ENCODE measurements at places on chromosomes 13 and 19. TPM values are rescaled to one million over a fixed set of nuclear protein-coding genes. Genes with fewer than 3 reads are reported as not detected.

DNA sequence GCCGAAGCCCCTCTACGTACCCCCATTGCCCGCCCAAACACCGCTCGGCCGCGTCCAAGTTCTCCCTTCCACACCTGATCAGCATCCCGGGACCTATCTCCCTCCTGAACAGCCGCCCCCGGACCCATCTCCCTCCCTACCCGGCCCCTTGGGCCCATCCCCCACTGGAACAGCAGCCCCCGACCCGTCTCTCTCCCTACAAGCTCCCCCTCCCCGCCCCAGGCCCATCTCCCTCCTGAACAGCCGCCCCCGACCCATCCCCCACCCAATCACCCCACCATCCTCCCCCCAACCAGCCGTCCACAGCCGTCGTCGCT lies 610 bp downstream of the ZSCAN1 start:
- no peak for DNase-seq

GRCh38 chr19:32702010-32702409 lies 10.4 kb downstream of the NUDT19 start:
- DNase-seq = no peak

DNA sequence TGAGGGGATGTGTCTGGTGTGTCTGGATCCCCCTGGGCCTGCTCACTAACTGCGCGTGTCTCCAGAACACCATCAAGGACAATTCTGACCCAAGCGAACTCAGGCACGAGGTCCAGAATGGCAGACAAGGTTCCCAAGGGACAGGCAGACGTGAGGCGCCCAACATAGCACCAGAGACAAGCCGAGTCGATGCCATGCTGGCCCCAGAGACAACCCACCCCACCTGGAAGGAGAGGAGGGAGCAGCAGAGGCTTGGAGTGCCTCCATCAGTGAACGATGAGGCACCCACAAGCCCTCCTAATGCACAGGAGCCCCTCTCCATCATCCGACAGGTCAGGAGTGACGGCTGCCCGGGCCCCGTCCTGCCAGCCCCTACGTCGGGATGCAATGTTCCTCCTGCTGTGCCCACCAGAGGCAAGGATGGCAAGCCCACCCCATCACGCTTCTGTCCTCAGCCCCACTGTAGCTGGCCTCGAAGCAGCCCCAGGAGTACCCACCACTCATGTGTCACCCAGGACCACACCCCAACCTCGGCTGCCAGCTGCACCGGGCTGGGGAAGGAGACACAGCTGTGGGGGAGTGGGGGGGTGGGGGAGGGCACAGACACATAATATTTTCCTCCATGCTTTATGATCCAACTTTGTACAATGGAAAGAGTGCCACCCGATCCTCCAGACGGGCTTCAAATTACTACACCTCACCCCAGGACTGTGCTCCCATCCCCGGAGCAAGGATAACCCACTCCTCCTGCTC lies 11.8 kb downstream of the AP3D1 start:
- no peak for DNase-seq

GRCh38 chr13:27678306-27679040 lies 56.8 kb downstream of the POLR1D start:
- DNase-seq = no peak

DNA sequence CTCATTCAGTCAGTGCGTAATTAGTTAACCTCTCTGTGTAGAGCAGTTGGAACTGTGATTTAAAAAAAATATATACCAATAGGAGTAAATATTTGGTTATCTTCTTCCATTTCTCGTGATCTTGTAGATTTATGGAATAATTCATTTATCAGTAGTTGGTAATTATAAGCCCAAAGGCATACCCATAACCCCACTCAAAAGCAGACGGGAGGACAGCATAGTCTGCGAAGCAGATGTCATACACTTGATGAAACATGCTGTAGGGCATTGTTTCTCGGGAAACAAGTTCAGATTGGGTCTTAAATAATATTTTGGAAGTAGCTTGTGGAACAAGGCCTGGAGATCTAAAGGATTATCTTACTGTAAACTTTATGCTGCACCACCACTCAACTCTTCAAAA lies 119.7 kb downstream of the FRY start:
- DNase-seq = no peak

- DNase-seq = no peak
These were observed 409 bp downstream of the FOSB start for GRCh38 chr19:45468159-45468651.

- no peak for DNase-seq
These were observed 211.9 kb downstream of the ZNF536 start for GRCh38 chr19:30584090-30584489.

DNA sequence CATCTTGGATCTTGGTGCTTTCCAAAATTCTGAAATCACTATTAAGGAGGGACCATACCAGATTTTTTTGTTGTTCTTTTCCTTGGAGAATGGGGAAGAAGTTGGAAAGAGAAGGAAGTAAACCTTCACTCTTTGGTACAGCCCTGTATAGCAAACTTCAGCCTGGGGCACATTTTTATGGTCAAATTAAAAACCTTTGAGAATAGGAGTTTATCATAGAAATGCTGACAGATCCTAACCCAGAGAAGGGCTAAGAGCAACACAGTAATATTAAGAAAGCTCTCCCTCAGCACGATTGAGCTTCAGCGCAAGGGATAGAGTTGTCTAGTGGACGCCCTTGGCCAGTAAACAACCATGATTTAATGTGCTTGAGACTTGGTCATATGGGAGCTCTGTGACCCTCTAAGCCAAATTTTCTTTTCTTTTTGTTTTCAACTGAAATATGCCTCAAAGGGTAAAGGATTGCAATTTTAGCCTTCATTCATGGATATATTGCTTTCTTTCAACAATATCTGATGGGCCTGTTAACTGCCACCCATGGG lies 294.3 kb upstream of the MAB21L1 start:
- no peak for DNase-seq

DNA sequence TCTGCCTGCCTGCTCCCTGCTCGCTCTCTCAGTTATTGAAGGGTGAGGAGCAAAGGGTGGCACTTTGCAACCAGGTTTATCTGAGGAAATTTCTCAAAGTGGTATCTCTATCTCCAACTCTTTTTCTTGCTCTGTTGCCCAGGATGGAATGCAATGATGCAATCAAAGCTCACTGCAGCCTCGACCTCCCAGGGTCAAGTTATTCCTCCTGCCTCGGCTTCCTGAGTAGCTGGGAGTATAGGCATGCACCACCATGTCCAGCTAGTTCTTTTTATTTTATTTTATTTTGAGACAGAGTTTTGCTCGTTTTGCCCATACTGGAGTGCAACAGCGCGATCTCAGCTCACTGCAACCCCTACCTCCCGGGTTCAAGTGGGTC lies 4.9 kb downstream of the ACTMAP start:
- DNase-seq = no peak

GRCh38 chr19:29303069-29303718 lies 90.2 kb upstream of the UQCRFS1 start:
- no peak for DNase-seq

DNA sequence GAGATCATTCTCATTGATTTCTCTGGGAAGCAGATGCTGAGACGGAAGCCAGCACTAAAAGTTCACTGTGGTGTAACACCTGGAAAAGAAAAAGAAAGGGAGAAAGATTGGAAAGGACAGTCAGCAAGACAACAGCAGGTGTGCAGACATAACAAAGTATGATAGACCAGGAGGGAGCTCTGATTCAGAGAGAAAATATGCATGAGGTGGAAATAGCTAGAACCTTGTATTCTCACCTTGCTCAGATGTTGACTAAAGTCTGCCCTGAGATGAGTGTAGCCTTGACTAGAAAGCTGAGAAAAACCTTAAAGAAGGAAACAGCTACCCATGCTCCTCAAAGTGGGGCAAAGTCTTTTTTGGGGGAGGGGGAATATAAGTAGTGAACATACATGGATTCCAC lies 1711.8 kb downstream of the EFNB2 start:
- no peak for DNase-seq

GRCh38 chr19:815775-816499 lies 5.8 kb downstream of the PLPPR3 start:
- DNase-seq = no peak

DNA sequence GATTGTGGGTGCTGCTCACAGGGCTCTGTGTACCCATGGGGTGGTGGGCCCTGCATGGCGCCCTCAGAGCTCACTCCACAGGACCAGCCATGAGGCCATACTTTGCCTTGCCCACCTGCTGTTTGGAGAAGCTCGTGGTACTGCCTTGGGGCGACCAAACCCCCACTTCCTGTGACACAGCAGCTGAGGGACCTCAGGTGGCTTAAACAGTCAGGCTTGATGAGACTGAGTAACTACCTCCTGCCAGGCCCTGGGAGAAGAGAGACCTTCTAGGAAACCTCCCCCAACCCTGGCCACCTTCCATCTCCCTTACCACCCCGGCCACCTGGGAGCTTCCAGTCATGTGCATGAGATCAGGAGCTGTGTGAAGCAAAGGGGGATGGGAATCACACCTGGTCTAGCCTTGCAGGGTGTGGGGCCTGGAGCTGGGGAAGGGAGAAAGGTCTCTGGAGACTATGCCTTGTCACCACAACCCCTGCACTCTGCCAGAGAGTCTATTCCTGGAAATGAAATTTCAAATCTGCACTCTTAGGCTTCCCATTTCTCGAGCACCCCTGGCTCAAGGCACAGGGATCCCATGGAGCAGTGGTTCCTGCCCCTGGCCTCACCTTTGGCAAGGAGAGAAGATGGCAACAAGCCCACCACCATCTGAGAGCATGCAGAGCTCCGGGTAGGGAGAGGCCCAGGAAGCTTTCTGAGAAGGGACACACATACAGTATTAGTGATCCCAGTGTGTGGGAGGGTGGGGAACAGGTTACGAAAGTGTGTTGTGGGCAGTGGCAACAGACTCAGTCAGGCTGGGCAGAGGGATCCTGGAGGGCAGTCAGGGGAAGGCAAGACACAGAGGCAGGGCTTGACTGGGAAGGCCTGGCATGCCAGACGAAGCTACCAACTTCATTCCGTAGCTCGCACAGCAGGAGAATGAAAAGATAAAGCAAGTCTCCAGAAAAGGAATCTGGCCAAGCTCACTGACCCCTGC lies 125.0 kb downstream of the URI1 start:
- DNase-seq = no peak

- DNase-seq = no peak
These were observed 9.0 kb upstream of the JUND start for GRCh38 chr19:18290302-18291018.

DNA sequence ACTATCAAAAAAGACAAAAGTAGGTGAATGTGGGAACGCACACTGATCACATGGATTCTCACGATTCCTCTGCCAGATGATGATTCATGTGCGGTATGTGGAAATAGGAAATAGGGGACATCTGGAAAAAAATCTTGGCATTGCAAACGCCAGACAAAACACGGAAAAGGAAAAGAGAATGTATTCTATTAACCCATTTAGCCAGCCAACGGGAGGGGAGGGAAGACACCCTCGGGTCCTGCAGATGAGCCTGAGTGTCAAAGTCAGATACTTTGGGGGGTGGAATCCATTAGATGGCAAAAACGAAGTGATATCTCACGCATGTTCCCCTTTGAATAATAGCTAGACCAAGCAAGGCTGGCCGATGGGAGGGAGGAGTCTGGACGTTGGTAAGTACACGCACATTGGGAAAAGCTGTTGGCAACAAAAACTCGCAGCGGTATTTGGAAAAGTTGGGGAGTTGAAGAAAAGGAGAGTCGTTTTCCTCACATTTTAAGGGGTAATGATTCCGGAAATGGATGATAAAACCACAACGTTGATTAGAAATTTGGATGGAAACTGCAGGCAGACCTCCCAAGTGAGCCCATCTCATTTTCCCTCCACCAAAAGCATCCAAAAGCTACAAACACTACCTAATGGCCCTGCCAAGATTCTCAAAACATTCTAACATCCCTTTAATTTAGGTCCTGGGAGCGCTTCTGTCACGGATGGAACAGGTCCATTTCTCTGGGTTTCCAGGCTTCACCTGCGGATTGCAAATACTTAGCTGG lies 73.6 kb downstream of the COL4A1 start:
- DNase-seq = peak; percentile 89

GRCh38 chr13:79385694-79386093 lies 20.4 kb downstream of the RBM26 start:
- no peak for DNase-seq

- DNase-seq = no peak
These were observed 5.4 kb downstream of the TMEM150B start for GRCh38 chr19:55319785-55320184.

Gene WTIP
- 24.1 TPM for polyA plus RNA-seq

Gene PSG2
- not detected for polyA plus RNA-seq

Gene LCP1
- polyA plus RNA-seq = 14.2 TPM

Gene CEACAM3
- polyA plus RNA-seq = not detected

Gene ITM2B
- 329 TPM for polyA plus RNA-seq

Gene BAX
- polyA plus RNA-seq = 39.3 TPM

Gene SLC17A7
- 0.76 TPM for polyA plus RNA-seq

Gene ZNF266
- 22.5 TPM for polyA plus RNA-seq

Gene IGFL4
- 5.7 TPM for polyA plus RNA-seq

Data from hindlimb muscle (tissue), 1 donor.